ENCODE measurements at places on chromosomes 12 and 14. TPM values are rescaled to one million over a fixed set of nuclear protein-coding genes. Genes with fewer than 3 reads are reported as not detected.

The SCNN1A gene
- 38.3 TPM for total RNA-seq

The OR4E2 gene
- total RNA-seq = not detected

The ACSS3 gene
- total RNA-seq = 52.1 TPM

The PROX2 gene
- not detected for total RNA-seq

DNA sequence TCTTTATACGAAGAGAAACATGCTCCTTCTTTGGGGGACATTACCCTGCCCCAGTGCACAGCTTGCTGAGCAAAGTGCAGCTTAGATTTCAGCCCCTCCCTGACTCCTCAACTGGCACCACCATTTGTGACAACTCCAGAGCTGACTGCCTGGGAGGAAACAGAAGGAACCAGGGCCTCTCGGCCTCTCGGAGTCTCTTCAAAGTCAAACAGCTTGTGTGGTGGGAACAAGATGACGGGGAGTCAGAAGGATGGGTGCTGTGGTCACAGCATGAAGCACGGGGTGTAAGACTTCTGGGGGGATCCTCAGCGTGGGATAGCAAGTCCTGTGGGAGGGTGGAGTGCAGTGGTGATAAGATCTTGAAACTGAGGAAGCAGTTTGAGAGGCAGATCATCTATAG, 123.5 kb upstream of the BCL2L14 start:
- DNase-seq = no peak
- no peaks in the 10 kb centered on the region for H3K4me1 ChIP-seq
- no peak overlapping the region for H3K4me3 ChIP-seq
- no peak overlapping the region for H3K27ac ChIP-seq
- no peaks in the 10 kb centered on the region for H3K36me3 ChIP-seq

- no peaks in the 10 kb centered on the region for H3K36me3 ChIP-seq
- H3K4me3 ChIP-seq = no peak overlapping the region
- H3K27me3 ChIP-seq = no peaks in the 10 kb centered on the region
- no peak for DNase-seq
- no peak overlapping the region for H3K27ac ChIP-seq
Measured at GRCh38 chr12:131101703-131102492, 148.2 kb downstream of the ADGRD1 start.

DNA sequence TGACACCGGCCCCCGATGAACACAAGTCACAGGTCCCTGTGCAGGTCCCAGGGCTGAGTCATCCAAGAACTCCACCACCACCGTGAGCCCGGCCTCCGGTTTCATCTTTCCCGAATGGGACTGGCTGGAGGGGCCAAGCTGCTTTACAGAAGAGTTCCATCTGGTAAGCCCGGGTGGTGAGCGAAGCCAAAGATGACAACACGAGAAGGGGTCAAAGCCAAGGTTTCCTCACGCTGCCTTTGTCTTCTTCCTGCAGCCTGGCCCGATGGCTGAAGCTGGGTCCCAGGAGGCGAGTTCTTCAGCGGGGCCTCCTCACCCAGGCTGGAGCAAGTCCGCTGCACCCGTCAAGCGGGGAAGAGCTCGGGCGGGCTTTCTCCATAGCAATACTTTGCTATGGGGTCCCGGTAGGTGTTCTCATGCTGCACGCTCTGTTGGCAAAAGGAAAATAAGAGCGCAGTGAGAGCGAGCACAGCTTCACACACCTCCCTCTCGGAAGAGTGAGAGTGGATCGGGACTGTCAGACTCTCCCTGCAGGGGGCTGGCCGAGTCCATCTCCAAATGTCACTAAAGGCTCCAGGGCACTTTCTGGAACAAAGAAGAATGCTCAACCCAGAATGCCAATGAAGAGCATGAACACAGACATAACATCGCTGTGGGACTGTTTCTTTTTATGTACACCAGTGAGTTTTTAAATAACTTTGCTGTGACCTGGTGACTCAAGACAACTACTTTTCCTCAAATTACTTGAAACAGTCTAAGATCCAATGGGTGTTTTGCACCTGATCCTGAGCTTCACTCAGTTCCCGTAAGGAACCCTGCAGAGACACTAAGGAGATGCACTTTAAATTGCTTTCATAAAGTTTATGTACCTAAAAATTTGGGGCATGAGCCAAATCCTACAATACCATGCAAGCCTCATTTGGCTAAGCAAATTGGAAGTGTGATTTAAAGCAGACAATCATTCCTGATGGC, 20.1 kb downstream of the SPRING1 start:
- no peaks in the 10 kb centered on the region for H3K27me3 ChIP-seq
- peak overlapping the region; percentile 18 for H3K27ac ChIP-seq
- no peaks in the 10 kb centered on the region for H3K36me3 ChIP-seq
- no peak overlapping the region for H3K4me3 ChIP-seq

Data from uterus (tissue), 4 donors.